ENCODE measurements at places on chromosomes 2 and 18. TPM values are rescaled to one million over a fixed set of nuclear protein-coding genes. Genes with fewer than 3 reads are reported as not detected.
A peak's percentile ranks its signal among the peaks of the same experiment; 100 is the strongest.

Gene ABCG5
- total RNA-seq: not detected

GRCh38 chr2:232672588-232672987, 24.5 kb upstream of the GIGYF2 start:
- ATAC-seq: no peak

- ATAC-seq: no peak
Observed at GRCh38 chr2:196160946-196161345, 10.4 kb downstream of the STK17B start.

DNA sequence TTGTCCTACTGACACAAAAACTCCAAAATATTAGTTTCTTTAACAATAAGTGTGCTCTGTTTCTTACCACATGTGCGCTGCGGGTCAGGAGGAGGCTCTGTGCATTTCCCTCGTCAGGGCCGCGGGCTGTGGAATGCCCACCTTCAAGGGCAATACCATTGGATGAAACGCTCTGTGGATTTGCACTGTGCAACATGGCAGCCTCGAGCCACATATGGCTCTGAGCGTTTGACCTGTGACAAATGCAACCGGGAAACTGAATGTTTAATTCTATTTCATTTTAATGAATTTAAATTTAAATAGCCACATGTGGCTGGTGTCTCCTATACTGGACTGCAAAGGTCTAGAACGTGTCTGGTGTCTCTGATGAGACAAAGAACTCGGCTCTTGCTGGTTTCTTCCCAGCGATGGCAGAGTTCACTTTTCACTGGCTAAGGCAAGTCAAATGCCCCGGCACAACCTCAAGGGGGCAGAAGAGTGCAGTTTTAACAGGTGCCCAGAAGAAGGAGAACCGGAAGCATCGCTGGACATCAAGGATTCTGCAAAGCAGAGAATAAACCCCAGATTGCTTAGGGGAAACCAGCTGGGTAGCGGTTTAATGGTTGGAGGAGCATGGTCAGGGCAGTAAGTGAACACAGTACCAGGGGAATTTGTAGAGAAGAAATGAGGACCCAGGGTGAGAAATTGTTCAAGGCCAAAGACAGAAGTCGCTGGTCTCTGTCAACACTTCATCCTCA, 37.0 kb upstream of the TMEM18 start:
- peak; percentile 96 for ATAC-seq

Gene B4GALT6
- 18.6 TPM for total RNA-seq

DNA sequence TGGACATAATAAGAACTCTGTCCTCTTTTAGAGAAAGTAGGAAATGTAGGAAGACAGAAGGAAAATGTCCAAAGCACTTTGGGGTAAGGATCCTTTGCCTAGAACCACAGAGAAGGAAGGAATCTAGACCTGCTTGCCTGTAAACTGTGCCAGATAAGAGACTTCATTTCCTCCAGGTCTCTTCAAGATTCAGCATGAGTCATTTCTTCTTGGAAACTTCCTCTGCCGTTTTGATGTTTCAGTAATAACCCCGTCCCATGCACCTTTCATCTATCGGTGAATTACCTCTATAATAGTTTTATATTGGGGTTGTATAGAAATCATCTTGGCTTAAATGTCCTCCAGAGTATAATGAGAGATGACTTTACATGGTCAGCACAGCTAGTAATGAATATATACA, 63.2 kb upstream of the LRATD1 start:
- ATAC-seq: no peak

DNA sequence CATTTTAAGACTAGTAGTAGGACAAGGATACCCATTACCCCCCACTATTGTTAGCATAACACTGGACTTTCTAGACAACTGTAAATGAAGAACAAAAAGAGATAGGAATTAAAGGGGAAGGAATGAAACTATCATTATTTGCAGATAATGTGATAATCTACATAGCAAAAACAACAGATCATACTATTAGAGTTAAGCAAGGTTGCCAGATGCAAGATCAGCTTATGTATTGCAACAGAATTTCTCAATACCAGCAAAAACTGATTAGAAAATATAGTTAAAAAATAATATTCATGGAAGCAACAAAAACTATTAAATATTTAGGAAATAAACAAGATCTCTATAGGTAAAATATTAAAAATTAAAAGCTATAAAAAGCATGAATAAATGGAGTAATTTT, 194.4 kb upstream of the SPRED2 start:
- no peak for ATAC-seq

Measured in motor neuron (in vitro differentiated cells).